Activated T-helper 17 cell treated with anti-CD3 and anti-CD28 coated beads, Interleukin-2, amount 50 U/mL, for 72 hours (primary cell): ENCODE measurements at places on chromosomes 2 and 18. TPM values are rescaled to one million over a fixed set of nuclear protein-coding genes. Genes with fewer than 3 reads are reported as not detected.

SFT2D3 gene
- total RNA-seq = 2.5 TPM

ERCC3 gene
- total RNA-seq = 51.6 TPM

PLCD4 gene
- total RNA-seq = 0.37 TPM

SLC9A4 gene
- 0.11 TPM for total RNA-seq

HDHD2 gene
- 24.5 TPM for total RNA-seq

GKN1 gene
- total RNA-seq = not detected

SERPINB5 gene
- total RNA-seq = not detected

SLC9A2 gene
- total RNA-seq = not detected

PID1 gene
- not detected for total RNA-seq

ICA1L gene
- total RNA-seq = 3.2 TPM

ZNF532 gene
- total RNA-seq = 8.6 TPM

DRC1 gene
- total RNA-seq = not detected

DYNAP gene
- total RNA-seq = not detected

ANKRD44 gene
- total RNA-seq = 131 TPM

EML6 gene
- 1.4 TPM for total RNA-seq

ANKAR gene
- 4.2 TPM for total RNA-seq

GRCh38 chr2:31404302-31404701 lies 10.2 kb downstream of the XDH start:
- no peak for ATAC-seq

DNA sequence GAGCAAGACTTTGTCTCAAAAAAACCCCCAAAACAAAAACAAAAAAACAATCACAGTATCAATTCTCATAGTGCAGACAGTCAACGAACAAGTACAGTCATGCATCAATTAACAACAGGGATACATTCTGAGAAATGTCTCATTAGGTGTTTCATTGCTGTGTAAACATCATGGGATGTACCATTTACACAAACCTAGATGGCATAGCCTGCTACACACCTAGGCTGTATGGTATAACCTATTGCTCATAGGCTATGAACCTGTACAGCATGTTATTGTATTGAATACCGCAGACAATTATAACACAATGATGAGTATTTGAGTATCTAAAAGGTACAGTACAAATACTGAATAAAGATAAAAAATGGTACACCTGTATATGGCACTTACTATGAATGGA lies 67.8 kb upstream of the LMAN1 start:
- no peak for ATAC-seq

DNA sequence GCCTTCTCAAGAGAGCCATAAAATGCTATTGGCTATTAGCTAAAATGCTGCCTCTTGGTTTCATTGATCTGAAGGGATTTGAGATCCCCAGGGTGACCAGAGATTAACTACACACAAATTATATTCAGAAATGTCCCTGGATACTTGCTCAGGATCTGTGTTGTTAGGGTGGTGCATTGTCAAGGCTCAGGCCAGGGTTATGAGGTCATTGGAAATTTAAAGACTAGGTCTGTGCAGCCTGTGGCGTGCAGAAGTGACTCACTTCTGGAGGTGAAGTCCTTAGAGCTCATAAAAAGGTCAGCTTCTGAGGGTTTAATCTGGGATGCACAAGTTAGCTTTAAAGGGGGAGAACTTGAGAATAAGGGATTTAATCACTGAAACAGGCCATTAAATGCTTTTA lies 23.5 kb downstream of the LRRTM1 start:
- ATAC-seq = no peak

DNA sequence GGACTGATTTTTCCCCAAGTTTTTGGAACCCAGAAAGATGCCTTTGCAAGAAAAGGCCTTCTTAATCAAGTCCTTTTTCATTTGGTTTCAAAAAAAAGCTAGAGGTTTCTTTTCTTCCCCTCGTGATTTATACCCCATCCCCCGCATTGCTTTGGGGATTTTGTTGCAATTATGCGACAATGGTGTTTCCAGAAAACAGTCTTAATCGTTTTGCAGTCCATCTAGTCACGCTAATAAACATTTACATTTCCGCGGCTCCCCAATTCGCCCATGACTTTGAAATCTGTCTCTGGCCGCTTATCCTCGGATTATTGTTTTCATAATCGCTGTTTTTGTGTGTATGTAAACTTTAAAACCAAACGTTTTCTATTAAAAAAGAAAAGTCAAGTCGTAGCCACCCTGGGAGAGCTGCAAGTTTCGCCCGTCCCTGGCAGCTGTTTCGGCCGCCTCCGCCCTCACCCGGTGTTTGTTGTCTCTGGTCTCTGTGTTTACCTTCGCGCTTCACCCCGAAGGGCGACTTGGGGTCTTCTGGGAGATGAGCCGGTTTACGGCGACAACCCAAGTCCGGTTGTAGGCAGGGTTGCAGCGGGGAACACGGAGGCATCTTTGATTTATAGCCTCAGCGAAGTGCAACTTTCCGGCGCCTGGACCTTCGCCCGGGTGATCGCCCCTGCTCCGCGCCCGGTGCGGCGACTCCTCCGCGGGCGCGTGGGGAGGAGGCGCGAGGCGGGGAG lies 667 bp downstream of the SP9 start:
- no peak for ATAC-seq

- no peak for ATAC-seq
Measured at GRCh38 chr2:239154971-239155805, 245.6 kb downstream of the HDAC4 start.

DNA sequence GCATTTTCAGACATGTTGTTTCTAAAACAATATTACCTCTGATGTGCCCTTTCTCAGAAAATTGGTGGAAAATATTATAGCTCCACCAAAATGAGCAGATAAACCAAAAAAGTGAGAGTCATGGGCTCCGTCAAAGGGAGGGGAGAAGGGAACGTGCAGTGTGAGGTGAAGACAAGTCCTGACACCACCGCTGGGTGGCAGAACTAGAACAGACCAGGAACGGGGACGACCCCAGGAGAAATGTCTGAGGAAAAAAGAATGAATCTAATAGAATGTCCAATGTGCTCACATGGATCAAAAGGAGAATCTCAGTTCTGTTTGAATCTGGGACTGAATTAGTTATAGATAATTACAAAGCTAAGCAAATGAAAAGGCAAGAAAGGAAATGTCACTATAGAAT lies 22.6 kb upstream of the BCL2 start:
- peak; percentile 64 for ATAC-seq

- ATAC-seq = no peak
Measured at GRCh38 chr2:207498427-207498826, 31.3 kb upstream of the CREB1 start.

- no peak for ATAC-seq
Measured at GRCh38 chr18:3898861-3899613, 449.1 kb downstream of the TGIF1 start.

GRCh38 chr18:34458410-34458977 lies 233.8 kb upstream of the NOL4 start:
- no peak for ATAC-seq

- ATAC-seq = no peak
Measured at GRCh38 chr2:159758686-159759085, 39.3 kb downstream of the CD302 start.

DNA sequence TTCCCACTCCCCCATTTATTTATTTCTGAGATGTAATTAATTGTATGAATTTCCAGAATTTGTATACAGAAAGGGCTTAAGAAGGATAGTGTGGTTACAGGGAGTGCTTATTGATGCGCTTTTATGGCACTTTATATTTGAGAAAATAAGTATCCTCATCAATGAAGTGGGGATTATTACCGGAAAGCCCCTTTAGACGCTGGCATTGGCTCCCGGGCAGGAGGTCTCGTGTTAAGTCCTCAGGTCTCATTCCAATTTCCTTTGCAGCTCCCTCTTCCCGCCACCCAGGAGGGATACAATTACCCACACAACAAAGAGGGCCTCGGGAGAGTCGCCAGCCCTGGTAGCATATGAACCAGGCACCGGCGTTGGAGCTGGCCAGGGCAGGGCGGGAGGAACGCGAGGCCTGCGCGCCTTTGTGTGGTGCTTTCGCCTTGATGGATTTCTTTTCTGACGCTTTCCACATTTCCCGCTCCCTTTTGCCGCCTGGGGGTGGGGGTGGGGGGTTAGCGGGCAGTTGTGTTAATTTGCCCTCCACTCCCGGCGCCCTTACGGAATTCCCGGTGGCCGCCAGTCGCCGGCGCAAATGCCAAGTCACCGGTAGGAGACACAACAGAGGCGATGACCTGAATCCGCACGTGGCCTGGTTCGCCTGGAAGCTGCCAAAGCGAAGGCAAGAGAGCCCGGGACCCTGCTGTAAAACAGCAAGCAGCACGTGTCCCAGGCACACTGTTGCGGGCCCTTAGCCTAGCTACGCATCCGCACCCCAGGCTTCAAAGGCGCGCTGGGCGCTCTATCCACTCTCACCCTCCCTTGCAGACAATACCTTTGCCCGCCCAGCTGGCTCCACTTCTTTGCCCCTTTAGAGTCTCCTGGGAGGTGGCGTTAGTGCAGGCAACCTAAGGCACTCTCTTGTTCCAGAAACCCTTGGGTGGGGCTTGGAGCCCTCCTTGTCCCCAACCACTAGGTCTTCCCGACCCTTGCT lies 3.3 kb downstream of the GAD1 start:
- ATAC-seq = no peak

- no peak for ATAC-seq
Measured at GRCh38 chr2:117693651-117694050, 120.8 kb upstream of the DDX18 start.

- ATAC-seq = peak; percentile 70
Measured at GRCh38 chr2:24708537-24709152, 84.5 kb downstream of the PTRHD1 start.

GRCh38 chr2:75100011-75100800 lies 99.1 kb downstream of the TACR1 start:
- ATAC-seq = no peak

GRCh38 chr18:79582978-79583377 lies 96.6 kb upstream of the CTDP1 start:
- no peak for ATAC-seq

DNA sequence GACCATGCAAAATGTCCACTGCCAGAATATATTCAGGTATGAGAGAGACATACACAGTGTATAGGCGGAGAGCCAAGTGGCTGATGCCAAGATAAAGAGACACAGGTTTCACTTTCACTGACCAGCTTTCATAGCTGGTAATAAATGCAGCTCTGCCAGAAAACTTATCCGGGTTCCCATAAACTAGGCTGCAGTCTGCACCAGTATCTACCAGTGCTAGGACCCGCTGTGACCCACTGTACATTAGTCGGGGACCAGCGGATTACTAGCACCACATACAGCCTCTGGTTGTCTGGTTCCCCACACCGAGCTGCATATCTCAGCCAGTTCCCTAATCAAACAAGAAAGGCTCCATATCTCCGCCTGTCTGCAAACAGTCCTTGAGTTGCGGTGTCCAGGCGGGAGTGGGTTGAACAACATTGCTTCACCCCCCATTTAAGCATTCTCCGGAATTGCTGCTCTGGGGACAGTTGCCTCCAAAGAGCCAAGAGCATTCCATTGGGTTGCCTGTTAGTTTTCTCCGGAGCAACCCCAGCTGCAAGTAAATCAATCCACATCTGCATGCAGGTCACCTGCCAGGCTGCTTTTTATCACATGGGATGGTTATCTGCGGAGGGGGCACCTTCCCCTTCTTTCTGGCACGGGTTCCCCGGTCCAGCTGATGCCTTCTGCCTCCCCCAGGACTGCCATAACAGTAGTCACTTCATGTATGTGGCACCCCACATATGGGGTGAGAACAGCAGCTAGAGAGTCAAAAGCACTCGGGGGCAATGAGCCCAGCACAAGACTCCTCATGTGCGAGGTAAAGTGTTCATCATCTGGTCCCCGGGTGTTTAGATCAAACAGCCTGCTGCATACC lies 18.0 kb upstream of the KLHL23 start:
- no peak for ATAC-seq

DNA sequence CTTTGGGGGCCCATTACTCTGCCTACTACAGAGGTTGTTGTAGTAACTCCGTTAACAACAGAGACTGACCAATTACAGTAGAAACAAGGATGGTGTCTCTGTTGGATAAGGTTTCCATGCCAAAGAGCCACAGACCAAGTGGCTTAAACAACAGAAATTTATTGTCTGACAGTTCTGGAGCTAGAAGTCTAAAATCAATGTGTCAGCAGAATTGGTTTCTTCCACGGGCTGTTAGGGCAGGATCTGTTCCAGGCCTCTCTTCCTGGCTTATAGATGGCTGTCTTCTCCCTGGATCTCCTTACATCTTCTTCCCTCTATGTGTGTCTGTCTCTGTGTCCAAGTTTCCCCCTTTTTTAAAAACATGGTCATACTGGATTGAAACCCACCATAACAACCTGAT lies 135.3 kb downstream of the AKAIN1 start:
- no peak for ATAC-seq

GRCh38 chr18:3329471-3329870 lies 67.5 kb downstream of the MYL12B start:
- no peak for ATAC-seq

GRCh38 chr2:130755256-130756052 lies at the start of gene AMER3:
Gene AMER3, plus strand, starts transcription at chr2:130755540. Its CDS starts 6,533 bp downstream, at chr2:130762073.
- ATAC-seq = no peak

- no peak for ATAC-seq
Measured at GRCh38 chr2:121888189-121888557, 132.7 kb downstream of the TSN start.

- no peak for ATAC-seq
Measured at GRCh38 chr2:134310107-134311079, 56.5 kb downstream of the MGAT5 start.

- no peak for ATAC-seq
Measured at GRCh38 chr18:43661570-43661969, 384.3 kb upstream of the SYT4 start.

DNA sequence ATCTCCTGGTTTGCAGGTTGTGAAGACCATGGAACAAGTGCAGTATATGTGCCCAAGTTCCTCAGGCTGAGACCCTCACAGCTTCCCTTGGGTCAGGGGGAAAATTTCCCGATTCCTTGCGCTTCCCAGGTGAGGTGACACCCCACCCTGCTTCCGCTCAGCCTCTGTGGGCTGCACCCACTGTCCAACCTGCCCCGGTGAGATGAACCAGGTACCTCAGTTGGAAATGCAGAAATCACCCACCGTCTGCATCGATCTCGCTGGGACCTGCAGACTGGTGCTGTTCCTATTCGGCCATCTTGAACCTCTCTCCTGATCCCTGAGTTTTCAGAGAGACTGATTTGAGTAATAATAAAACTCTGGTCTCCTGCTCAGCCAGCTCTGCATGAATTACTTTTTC lies 30.6 kb downstream of the CHCHD5 start:
- no peak for ATAC-seq

- ATAC-seq = no peak
Measured at GRCh38 chr2:186309901-186310300, 176.2 kb upstream of the ZC3H15 start.

GRCh38 chr2:173855661-173856060 lies 109.5 kb downstream of the SP3 start:
- no peak for ATAC-seq

GRCh38 chr2:119233326-119234020 lies 9.8 kb downstream of the STEAP3 start:
- ATAC-seq = no peak

GRCh38 chr18:42429196-42429595 lies 474.2 kb downstream of the PIK3C3 start:
- no peak for ATAC-seq
